ENCODE measurements at places on chromosomes 4 and X.
A peak's percentile ranks its signal among the peaks of the same experiment; 100 is the strongest.

- no peak for DNase-seq
These were observed 136.7 kb upstream of the PPARGC1A start for GRCh38 chr4:24026596-24026995.

DNA sequence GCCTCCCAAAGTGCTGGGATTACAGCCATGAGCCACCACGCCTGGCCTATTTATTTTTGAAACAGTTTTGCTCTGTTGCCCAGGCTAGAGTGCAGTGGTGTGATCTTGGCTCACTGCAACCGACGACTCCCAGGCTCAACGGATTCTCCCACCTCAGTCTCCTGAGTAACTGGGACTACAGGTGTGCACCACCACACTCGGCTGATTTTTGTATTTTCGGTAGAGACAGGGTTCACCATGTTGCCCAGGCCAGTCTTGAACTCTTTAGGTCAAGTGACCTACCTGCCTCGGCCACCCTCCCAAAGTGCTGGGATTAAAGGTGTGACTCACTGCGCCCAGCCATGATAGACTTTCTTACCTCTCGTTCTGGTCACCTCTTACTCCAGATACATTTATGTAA, 124.0 kb downstream of the UBE2K start:
- no peak for DNase-seq

- peak; percentile 40 for DNase-seq
These were observed 406.4 kb downstream of the FAM47A start for GRCh38 chrX:33725535-33726210.

- DNase-seq: peak; percentile 9
These were observed 2.3 kb downstream of the PGRMC2 start for GRCh38 chr4:128285085-128285997.

GRCh38 chr4:152100379-152101201, 339.8 kb upstream of the GATB start:
- DNase-seq: no peak

DNA sequence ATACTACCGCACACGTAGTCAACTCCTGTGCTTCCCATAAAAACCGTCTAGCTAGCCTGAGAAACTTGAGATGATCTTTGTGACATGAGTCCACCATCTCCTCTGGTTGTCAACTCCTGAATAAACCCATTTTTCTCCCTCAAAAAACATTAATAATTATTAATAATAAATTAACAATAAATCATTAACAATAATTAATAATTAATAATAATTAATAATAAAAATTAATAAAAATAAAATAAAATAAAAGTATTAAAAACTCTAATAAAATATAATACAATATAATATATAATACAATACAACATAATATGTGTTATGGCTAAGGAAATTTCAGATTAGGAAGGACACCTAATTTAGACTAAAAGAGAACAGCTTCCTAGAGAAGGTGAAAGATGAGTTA, 20.7 kb upstream of the TMPRSS11E start:
- DNase-seq: no peak

- no peak for DNase-seq
These were observed 77.6 kb downstream of the COX18 start for GRCh38 chr4:72991873-72992272.

DNA sequence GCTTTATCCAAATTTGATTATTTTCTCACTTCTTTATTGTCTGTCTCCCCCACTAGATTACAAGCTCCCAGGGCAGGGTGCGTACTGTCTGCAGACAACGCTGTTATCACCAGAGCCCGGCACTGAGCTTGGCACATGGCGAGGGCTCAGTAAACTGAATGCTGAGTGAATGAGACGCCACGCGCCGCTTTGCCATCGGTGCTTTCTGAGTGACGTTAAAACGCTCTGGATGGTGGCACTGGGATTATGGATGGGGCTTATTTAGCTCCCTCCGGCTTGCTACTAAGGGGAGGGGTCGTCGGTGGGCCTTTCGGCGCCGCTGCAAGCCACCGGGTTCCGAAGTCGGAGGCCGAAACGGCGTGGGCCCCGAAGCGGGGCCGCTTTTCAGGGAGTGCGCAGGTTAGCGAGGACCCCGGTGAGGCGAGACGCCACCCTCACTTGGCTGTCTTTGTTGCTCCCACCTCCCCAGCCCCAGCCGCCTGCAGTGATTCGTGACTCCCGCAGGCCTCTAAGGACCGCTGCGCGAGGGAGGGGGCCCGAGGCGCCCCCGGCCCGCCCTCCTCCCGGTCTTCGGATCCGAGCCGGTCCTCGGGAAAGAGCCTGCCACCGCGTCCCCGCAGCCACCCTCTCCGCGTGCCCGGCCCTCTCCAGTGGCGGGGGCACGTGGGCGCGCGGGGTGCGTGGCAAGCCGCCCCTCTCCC, 569 bp upstream of the FHL1 start:
- DNase-seq: peak; percentile 29

DNA sequence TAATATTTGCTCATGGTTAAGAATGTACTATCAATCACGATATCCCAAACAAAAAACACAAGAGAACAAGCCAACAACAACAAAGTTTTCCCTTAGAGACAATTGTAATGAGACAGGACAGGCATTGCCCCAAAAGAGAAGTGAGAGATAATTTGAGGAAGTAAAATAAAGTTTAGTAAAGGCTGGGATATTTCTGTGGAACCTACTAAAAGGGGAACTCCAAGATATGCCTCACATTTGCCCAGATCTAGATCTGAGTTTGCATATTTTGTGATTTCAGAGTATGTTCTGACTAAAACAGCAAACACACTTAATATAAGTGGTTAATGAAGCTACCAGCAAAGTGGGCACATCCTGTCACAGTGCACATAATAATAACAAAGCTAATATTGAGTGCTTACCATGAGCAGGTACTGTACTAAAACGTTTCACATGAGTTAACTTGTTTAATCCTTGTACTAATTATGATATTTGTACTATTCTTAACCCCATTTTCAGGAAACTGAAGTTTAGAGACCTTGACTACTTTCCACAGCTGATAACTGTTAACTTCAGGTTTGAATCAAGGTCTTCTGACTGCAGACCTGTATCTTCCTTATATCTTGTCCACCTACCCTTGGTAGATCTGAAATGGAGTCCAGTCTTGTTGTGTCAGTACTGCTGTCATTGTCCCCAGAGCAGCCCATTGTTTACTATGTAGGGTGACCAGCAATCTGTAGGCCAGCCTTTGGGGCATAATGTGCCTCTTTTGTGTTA, 26.0 kb upstream of the BMP2K start:
- no peak for DNase-seq

DNA sequence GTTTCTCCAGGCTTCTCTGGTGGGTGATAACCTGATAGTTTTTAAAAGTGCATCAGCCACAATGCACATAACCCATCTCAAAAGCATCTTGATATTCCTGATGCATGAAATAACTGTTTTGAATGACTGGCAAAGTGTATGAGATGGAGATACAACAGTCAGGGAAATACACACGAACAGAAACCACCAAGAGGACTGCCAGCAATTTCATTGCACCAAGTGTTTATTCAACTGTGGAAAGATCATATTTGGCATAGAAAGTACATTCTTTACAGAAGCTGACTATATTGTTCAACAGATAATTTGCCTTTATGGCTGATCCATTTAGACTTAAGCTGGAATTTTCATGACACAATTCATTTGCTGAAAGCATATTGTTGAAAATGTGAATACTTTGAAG, 139.5 kb downstream of the SLIT2 start:
- no peak for DNase-seq

- DNase-seq: peak; percentile 62
These were observed 2.1 kb downstream of the GAB3 start for GRCh38 chrX:154748712-154749339.

DNA sequence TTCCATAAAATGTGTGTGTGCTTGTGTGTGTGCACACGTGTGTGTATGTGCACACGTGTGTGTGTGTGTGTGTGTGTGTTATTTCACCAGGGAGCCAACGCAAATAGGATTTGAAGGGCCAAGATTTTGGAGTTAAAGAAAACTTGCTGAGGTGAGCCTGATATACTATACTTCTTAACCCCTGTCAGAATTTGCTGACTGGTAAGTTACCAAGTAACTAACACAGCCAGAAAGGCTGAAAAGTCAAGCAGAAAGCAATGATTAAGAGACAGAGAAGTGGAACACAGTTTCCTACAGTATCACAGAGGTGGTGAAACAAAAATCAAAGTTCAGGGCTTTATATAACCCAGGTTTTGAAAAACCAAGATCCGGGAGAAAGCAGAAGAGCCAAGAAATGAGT, 47.6 kb downstream of the GABRA3 start:
- DNase-seq: no peak

GRCh38 chr4:137394018-137394417, 138.3 kb downstream of the PCDH18 start:
- peak; percentile 59 for DNase-seq

DNA sequence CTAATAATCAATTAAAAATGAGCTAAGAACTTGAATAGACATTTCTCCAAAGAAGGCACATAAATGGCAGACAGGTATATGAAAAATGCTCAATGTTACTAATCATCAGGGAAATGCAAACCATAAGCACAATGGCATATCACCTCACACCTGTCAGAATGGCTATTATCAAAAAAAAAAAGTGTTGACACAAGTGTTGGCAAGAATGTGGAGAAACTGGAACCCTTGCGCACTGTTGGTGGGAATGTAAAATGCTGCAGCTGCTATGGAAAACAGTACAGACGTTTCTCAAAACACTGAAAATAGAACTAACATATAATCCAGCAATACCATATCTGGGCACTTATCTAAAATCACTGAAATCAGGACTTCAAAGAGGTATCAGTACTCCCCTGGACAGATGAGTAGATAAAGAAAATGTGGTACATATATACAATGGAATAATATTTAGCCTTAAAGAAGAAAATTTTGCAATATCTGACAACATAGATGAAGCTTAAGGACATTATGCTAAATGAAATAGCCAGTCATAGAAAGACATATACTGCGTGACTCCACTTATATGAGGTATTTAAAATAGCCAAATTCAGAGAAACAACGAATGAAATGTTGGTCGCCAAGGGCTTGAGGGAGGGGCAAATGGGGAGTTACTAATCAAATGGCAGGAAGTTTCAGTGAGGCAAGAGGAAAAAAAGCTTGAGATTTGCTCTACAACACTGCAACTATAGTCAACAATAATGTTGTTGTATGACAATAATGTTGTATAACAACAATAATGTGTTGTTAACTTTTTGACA, 175.5 kb downstream of the WDFY3 start:
- DNase-seq: no peak

DNA sequence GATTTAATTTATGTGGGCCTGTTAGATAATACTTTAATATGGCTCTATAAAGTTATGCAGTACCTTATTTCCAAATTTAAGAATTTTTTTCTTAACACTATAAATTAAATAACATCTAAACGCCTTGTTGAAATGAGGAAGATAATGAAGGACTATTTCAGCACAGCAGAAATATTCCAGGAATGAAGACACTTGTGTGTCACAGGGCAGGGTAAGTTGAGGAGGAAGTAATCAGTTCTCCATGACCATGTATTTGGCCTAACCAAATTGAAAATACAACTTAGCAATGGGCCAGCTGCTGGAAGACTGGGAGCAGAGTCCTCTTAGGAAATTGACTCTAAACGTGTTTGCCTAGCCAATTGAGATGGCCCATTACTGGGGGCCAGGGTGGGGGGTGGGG, 16.9 kb downstream of the CXCL3 start:
- DNase-seq: no peak

DNA sequence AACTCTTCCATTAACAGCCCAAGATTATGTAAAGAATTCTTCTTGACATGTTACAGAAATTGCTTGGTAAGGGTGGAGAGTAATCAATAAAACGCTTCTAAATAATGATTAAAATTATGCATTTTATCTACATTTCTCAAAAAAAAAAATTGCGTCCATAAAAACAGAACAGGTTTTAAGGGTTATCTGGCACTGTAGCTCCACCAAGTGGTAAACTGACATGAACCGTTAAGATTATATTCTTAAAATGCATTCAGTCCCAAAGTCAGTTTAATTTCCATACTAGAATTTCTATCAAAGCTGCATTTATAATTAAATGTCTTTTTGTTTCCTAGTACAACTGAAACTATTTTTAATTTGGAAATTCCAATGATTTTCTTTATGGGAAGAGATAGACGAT, 214.0 kb upstream of the UGT8 start:
- peak; percentile 23 for DNase-seq

- DNase-seq: peak; percentile 62
These were observed 14.5 kb downstream of the FHDC1 start for GRCh38 chr4:152950402-152951274.

DNA sequence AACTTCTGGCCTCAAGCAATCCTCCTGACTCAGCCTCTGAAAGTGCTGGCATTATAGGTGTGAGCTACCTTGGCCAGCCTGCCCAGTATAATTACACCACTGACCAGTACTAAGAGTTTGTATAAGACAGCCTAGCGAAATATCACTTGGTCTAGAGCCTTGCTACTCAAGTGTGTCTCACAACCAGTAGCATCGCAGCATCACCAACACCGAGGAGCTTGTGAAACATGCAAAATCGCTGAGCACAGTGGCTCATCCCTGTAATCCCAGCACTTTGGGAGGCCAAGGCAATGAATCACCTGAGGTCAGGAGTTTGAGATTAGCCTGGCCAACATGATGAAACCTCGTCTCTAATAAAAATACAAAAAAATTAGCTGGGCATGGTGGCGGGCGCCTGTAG, 102.0 kb upstream of the GATB start:
- DNase-seq: no peak

Data from NCI-H2171 treated with DMSO at 0.1 percent for 48 hours (cell line).